Stimulated activated CD4-positive, alpha-beta T cell treated with anti-CD3 and anti-CD28 coated beads, Interleukin-4, amount 100 ng/mL, for 4 hours (primary cell): ENCODE measurements at places on chromosomes 3 and 15.

GRCh38 chr15:50009634-50010033 lies 109.4 kb downstream of the ATP8B4 start:
- DNase-seq, result no peak

GRCh38 chr15:41207687-41208448 lies 22.7 kb downstream of the EXD1 start:
- DNase-seq, result no peak

DNA sequence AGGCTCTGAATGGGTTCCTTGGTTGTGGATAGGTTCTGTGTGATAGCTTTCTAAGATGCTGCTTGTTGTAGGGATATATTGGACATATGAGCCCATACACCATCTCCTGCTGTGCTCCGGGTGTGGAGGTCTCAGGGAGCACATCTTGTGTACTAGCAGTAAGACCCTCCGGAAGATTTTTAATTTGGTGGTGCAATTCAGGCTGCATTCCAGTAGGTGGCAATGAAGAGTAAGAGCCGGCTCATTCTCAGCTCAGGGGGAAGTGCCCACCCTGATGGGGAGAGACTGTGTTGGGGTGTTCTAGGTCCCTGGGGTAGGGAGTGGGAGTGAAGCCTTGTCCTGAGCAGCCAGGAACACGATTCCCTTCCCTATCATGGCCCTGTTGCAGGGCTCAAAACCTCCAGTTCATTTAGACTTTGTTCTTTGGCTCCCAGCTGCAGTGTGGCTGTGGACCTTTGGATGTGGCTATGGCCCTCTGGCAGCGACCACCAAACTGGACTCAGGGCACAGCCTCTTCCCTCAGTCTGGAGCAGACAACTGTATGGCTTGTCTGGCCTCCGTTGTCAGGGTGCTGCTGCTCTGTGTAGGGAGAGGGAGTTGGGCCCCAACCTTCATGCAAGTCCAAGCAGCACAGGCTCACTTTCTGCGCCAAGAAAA lies 104.7 kb downstream of the UNC13C start:
- no peak for DNase-seq

DNA sequence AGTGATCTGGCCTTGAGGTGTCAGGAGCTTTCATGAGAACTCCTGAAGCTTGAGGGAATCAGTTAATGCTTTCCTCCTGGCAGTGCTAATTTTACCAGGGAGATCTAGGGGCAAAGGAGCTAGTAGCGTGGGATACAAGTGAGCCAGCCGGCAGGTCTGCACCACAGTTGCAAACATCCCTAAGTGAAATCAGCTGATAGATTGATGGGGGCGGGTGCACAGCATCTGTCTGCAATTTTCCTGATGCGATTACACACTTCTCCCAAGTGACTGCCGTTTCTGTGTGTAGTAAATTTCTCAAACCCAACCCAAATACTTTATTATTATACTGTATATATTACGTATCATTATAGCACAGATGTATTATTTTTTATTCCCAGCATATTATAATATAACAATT lies 304.5 kb downstream of the AGBL1 start:
- no peak for DNase-seq

DNA sequence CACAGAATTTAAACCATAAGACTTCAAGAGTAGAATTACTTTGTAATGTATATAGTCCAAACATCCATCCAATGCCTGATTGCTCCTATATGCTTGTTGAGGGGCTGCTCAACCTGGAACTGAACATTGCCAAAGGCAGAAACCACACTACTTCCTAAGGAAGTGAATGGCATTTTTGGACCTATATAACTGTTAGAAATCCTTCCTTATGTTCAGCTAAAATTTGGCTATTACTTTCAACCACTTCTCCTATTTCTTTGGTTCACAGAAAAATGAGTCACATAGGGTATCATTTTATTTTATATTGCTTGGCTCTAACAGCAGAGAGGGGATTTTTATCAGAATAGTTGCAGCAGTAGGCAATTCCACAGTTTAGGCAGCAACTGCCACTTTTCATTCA lies 342.1 kb downstream of the SLC9A9 start:
- DNase-seq, result no peak
